ENCODE measurements at places on chromosomes 2 and 18. TPM values are rescaled to one million over a fixed set of nuclear protein-coding genes. Genes with fewer than 3 reads are reported as not detected.

- no peak for DNase-seq
Observed at GRCh38 chr2:95359501-95359930, 43.0 kb upstream of the FAHD2A start.

- DNase-seq: no peak
Observed at GRCh38 chr2:234671231-234671630, 174.3 kb upstream of the ARL4C start.

- DNase-seq: no peak
Observed at GRCh38 chr2:42562474-42563144, 5.8 kb upstream of the MTA3 start.

DNA sequence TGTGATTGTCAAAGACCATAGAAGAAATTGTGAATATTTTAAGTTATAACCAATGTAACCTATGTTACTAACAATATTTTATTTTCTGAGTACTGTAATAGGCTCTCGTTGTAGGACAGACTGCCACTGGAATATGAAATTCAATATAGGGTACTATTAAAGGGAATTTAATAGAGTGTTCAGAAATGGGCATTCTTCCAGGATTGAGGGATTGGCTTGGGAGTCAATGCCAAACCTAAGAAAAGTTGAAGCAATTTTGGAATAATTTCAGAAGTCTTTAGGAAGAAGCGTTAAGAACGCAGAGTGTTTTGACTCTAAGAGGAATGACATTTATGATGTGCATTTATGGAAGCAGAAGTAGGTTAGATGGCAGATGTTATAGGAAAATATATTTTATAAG lies 79.0 kb downstream of the ACVR2A start:
- no peak for DNase-seq

DNA sequence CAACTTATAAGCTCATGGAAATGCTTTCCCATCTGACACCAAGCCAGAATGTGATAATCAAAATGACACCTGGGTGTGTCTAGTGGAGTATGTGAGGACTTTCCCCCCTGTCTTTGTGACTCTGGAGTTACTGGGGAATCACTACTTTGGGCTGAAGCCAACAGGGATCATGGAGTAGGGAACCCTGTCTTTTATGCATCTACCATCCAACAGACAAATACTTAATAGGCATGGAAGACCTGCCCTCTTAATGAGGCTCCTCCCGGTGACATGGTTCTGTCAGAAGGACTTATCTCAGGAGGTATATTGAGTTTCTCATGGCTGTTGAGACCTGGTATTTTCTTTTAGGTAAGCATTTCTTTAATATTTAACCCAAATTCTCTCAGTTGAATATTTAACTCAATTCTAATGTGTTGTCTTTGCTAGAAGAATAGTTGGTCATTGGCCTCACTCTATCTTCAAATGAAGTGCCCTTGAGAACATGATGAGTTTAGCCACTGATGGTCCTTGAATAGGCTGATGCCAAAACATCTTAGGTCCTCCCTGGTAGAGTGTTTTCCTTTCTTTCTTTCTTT lies 42.1 kb downstream of the TGIF1 start:
- DNase-seq: no peak

DNA sequence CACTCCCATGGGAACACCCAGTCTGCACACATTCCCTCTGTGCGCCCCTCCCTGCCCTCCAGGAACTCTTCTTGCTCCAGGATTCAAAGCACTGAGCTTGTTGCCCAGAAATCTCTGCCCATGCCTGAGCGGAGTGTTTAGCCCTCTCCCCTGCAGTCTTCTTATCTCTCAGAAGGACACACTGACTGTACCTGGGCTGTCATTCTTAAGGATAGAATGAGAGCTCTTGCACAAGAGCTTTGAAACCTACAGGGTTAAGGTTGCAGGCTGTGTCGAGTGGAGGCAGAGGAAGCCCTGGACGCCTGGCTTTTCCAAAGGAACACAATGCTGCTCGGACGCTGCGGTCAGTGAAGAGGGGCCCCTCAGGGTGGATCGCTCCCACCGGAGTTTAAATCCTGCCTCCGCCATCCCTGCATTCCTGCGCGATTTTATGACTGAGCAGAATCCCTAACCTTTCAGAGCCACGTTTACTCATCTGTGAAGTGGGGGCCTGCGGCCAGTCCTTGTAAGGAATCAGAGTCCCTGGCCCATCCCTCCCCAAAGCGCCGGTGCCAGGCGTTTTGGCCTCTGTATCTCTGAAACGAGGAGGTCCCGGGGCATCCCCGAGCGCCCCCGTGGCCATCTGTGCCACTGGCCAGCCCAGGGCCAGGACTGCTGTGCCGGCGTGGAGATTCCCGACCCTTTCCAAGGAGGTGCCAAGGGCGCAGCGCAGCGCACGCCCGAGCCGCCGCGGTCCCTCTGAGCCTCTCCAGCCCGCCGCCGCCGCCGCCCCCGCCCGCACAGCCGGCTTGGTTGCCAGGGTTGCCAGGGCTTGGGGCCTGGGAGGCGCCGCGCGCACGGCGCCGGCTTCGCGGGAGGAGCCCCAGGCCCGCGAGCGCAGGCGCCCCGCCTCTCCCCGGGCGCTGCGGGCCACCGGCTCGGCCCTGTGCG lies 58.9 kb downstream of the FAM168B start:
- no peak for DNase-seq

DNA sequence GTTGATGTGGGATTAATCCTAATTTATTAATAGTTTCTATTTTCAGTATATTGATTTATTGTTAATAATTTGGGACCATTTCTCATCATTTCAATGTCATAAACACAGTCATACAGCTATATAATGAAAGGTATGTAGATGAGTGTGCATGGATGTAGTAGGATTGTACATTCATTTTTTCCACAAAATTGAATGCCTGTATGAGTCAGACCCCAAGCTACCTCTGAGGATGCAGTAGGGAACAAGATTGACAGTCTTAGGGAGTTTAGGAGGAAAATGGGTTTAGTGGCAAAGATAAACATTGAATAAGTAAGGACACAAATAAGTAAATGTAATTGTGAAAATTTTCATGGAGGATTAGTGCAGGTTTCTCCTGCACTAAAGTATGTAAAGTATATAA lies 14.1 kb upstream of the TMEFF2 start:
- no peak for DNase-seq

Gene ANO7
- 0.58 TPM for total RNA-seq
